AG09309 (cell line): ENCODE measurements at places on chromosomes 6 and 20.

- DNase-seq, result no peak
Observed at GRCh38 chr6:101585501-101585900, 192.0 kb downstream of the GRIK2 start.

DNA sequence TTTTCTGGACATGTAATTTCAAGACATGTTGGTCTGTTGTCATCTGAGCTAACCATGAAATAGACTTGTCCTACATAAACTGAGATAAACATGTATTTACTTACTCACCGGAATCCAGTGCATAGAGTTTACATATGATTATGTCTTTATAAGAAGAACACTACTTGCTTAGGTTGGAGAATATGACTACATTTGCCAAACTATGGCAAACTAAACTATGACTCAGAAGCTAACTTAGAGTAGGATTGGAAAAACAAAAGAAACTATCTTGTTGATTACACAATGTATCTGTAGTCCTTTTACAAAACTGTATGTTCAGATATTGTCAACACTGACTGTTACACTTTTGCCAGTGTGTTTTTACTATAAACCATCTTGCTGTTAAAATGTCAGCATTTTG is 113.3 kb downstream of the CRYBG1 start:
- DNase-seq, result peak; percentile 37

DNA sequence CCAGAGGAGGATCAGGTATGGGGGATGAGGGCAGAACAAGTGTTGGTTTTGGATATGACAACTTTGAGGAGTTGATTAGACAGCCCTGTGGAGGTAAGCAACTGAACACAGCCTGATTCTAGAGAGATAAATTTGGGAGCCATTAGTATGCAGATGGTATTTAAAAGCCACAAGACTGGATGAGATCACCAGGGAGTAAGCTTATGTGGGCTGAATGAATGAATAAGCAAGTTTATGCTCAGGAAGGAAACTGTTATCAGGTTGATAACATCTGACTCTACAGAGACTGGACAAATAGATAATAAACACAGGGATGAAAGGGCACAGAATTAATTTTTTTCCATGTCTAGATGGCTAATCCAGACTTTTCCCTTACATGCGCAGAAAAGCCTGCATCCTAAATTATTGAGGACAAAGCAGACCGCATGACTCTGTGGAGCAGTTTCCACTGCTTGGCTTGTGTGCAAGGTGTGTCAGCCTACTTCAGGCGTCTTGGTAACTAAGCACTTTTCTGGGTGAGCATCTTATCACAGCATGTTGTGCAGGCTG is 150.6 kb downstream of the GJA10 start:
- peak; percentile 35 for DNase-seq

GRCh38 chr6:78875505-78875904 is 8.2 kb downstream of the IRAK1BP1 start:
- no peak for DNase-seq

DNA sequence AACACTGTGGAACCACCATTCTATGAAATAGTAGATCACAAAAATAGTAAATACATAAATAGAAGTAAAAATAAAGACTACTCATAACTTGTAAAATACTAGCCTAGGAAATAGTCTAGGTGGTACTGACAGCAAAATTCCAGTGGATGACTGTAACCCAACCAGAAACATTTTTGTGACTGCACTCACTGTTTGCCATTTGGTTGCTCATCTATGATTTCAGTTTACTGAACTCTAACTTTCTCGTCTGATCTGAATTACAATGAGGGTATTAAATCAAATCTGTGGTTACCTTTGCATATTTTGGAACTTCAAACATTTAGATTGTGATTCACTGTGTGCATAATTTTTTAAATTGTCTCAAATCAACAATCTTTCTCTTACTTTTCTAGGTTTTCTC is 151.1 kb downstream of the KHDC1L start:
- DNase-seq, result no peak

GRCh38 chr20:62423326-62423706 is 4.0 kb downstream of the RBBP8NL start:
- DNase-seq, result no peak

- no peak for DNase-seq
Observed at GRCh38 chr20:25510202-25510601, 75.1 kb downstream of the NINL start.

- no peak for DNase-seq
Observed at GRCh38 chr6:82275686-82276085, 28.1 kb upstream of the IBTK start.

GRCh38 chr20:32674362-32674789 is 635 bp upstream of the C20orf203 start:
- no peak for DNase-seq

DNA sequence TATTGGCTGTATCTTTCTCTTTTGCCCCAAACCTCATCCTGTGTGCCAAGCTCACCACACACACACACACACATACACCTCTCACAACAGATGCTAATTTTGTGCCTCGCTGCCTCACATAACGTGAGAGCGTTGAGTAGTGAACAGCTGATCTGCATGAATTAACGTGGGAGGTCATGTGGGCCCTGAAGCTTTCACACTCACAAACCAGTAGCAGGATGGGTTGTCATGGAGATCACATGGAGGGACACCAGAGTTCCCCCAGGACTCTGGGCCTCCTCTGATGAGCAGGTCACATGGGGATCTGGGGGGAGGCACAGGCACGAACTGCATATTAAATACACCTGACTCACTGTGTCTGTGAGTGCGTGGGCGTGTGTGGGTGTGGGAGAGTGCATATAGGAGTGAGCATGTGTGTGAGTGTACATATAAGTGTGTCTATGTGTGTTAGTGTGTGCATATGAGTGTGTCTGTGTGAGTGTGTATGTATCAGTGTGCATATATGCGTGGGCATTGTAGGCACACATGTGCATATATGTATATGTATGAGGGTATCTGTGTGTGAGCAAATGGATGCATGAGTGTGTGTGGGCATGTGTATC is 62.7 kb upstream of the SULF2 start:
- DNase-seq, result no peak

- DNase-seq, result peak; percentile 42
Observed at GRCh38 chr6:18122128-18123093, at the start of gene NHLRC1. Gene NHLRC1 (minus strand): TSS chr6:18122677. CDS start chr6:18122606, 71 bp downstream.

DNA sequence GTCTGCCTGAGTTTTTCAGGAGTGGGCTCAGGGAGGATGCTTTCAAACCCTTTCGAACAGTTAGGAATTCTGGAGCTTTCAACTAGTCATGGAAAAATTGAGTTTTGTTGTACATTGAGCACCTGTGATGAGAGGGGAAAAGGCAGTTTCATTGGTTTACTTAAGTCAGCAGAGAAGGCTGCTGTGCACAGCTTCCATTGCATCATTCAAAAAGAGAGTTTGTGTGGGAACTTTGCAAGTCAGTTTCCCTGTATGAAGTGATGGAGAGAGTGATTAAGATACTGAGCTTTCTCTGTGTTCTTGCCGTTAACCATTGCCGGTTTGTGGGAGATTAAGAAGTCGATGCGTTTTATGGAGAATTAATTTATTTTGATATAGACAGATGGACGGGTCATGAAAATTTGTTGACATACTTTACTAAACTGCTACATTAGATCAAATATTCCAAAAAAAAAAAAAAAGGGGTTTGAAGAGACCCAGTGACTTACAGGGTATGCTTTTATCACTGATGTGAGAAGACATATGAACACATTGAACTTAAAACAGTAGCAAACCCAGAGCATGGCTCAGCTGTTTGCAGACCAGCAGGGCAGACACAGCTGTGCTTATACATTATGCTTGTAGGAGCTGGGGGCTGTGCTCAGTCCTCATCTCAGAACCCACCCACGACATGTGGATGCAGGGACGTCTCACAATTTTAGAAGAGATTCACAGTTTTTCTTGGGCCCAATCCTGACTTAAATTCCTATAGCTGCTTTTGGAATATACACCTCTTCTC is 234.1 kb downstream of the SOX4 start:
- DNase-seq, result no peak

GRCh38 chr20:5410470-5410869 is 93.7 kb upstream of the PROKR2 start:
- no peak for DNase-seq

GRCh38 chr20:59084041-59084850 is 41.7 kb upstream of the PRELID3B start:
- no peak for DNase-seq

GRCh38 chr20:8390037-8390433 is 258.0 kb downstream of the PLCB1 start:
- no peak for DNase-seq

DNA sequence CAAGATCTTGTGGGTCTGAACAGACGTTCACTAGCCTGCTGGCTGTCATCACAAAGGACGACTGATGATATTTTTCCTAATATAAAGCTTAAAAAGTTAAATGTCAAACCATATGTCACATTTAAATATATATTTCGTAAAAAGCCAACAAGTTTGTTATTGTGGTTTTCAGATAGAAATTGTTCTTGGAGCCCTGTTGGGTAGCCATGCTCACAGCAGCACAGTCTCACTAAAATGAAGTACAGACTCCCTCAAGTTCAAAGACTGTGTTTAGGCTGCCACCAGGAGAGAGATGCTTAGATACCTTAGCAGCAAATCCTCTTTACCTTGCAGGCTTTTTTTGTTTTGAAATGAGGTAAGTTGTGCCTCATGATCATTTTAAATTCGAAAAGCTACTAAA is 17.8 kb downstream of the EEF1E1 start:
- no peak for DNase-seq

DNA sequence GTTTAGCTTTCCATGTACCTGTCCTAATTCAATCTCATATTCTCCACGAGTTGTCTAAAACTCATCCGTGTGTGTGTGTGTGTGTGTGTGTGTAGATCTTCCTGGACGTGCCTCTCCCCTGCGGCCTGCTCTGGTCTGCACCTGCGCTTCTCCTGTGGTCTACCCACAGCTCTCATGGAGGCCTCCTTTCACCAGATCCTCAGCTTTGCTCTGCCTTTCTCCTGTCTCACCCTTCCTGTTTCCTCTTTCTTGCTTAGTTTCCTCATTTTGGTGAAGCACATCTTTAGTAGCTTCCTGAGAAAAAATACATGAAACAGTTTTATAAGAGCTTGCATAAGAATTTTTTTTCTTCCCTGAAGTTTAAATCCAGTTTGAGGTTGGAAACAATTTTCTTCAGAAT is 18.1 kb downstream of the SLX4IP start:
- no peak for DNase-seq

GRCh38 chr6:105220186-105220585 is 40.4 kb upstream of the POPDC3 start:
- DNase-seq, result no peak

DNA sequence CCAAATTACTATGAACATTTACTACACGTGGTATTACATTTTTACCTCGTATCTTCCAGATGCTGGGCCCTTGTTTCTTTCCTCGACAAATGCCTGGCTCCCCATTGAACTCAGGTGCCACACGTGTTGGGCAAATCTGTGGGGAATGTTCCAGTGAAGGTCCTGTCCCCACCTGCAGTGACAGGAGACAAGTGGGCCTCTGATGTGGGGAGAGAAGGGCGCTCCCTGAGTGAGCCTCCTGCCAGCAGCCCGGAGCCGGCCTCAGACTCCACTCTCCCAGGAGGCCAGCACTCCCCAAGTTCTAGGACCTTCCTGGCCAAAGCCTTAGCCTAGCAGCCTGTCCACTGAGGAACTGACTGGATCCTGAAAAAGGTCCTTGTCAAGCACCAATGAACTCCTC is 21.7 kb upstream of the SCML4 start:
- no peak for DNase-seq

DNA sequence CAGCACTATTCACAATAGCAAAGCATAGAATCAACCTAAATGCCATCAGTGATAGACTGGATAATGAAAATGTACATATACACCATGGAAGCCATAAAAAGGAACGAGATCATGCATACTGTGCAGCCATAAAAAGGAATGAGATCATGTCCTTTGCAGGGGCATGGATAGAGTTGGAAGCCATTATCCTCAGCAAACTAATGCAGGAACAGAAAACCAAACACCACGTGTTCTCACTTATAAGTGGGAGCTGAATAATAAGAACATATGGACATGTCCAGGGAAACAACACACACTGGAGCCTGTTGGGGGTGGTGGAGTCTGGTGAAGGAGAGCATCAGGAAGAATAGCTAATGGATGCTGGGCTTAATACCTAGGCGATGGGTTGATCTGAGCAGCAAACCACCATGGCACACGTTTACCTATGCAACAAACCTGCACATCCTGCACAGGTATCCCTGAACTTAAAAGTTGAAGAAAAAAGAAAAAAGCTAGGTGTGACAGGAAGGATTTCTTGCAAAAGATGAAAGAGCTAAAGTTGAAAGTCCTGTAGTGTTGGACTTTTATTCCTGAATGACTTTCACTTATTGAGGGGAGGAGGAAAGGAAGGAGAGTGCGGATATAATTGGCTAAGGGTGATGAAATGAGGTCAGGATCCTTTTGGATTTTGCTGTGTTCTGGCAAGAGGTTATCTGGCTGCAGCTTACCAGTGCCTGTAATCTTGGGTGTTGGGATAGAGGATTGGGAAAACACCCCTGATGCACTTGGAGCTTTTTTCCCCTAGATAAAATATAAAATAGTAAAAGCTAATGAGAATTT is 8.5 kb downstream of the TRMT11 start:
- DNase-seq, result no peak

DNA sequence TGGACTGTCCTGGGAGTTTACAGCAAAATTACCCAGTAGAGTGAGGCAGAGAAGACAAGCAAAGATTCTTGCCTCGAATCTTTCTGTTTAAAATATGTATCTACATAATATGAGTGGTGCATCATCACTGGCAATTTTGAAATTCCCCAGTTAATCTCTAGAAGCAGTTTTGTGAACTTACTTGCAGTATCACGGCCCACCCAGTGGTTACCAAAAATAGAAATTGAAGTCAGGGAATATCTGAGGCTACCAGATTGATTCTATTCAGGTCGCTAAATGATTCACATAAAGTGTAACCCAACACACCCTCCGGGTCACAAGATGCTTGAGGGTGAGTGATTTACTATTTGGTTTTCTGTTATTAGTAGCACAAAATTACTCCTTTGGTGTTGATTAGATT is 111.9 kb downstream of the PPP1R14C start:
- DNase-seq, result no peak

DNA sequence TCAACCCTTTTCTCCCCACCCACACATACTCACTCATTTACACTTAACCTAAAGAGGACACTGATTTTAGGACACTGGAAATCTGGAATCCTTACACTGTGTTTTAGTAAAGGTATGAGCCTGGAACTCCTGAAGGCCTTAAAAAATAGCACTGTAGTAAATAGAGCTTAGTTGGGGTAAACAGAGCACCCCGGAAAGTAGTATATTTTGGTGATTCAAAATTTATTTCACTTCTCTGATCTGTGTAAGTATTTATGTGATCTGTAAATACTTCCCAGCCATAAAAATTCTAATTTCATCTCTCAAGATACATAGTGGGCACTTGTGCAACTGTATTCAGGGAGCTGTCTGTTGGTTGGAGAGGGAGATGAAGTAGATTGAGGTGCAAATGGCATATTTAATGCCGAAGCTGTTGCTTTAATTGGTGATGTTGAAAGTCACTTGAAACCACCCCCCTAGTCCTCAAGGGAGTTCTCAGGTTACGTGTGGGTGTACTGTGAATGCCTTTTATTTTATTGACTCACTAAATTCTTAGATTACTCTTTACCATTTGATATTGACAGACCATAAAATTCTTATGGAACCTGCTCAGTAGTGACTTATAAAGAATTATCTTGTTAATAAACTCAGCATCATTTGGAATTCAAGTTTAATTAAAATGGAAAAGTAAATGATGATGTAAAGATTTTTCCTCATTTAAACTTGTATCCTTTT is 154.9 kb downstream of the SOX4 start:
- DNase-seq, result no peak

- no peak for DNase-seq
Observed at GRCh38 chr20:51122931-51123658, 100.2 kb upstream of the KCNG1 start.

- DNase-seq, result no peak
Observed at GRCh38 chr6:37802810-37803209, 16.7 kb upstream of the ZFAND3 start.
